Stimulated activated naive CD4-positive, alpha-beta T cell treated with Interleukin-2 at 50 U/mL for 16 hours (primary cell): ENCODE measurements at places on chromosomes 4 and X.

DNA sequence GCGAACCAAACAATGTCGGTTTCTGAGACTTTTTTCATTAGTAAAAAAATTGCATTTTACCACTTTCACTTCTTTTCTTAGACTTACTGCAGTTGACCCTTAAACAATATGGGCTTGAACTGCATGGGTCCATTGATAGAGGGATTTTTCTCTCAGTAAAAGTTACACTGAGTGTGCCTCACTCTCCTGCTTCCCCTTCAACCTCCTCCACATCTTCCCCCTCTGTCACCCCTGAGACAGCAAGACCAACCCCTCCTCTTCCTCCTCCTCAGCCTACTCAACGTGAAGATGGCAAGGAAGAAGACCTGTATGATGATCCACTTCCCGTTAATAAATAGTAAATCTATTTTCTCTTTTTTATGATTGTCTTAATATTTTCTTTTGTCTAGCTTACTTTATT lies 43.4 kb downstream of the TEC start:
- DNase-seq = no peak

DNA sequence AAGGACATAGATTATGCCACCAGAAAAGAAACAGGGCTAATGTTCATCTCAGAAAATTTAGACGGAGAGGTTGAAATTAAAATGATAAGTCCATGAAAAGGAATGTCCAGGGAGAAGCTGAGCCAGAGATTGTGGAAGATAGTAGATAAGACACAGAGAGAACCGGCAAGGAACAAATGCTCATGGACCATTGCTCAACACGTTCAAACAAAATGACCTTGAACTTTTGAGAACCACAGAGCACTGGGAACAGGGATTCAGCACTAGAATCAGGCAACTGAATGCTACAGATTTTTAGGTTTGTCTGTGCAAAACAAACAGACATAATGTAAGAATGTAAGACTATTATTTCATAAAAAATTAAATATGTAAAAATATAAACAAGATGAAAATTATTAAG lies 206.3 kb downstream of the PDGFC start:
- no peak for DNase-seq

GRCh38 chrX:15217161-15217560 lies 52.7 kb downstream of the ASB9 start:
- no peak for DNase-seq

- no peak for DNase-seq
These were observed 142.2 kb downstream of the HS3ST1 start for GRCh38 chr4:11286533-11286932.

DNA sequence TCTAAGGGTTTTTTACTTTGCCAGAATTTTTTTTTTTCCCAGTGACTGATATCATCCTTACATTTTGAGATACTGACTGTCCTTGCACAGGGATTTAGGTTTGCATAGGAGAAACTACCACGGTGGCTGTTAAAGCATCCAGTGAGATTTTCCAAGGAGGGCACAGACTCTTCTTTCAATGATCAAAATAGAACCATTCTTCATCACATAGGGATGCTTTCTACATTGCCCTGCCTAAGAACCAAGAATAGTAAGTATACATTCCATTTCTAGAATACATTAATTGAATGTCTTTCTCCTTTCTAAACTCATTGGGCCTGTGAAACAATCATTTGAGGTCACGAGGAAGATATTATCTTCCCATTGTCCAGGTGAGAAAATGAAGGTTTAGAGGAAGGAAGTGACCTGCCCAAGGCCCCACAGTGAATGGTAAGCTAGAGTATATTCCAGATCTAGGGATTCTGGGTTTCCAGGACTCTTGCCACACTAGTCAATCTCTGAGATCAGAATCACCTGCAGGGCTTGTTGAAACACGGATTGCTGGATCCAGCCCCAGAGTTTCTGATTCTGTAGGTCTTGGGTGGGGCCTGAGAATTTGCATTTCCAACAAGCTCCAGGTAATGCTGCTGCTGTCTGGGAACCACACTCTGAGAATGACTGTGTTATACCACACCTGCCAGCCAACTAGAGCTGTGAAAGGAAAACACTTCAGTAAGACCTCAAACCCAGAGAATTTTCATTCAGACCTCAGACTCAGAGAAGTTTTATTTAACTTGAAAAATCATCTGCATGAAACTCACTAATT lies 17.7 kb upstream of the TMEM154 start:
- DNase-seq = no peak

GRCh38 chrX:118025226-118025625 lies 91.4 kb downstream of the KLHL13 start:
- no peak for DNase-seq

- no peak for DNase-seq
These were observed 317.1 kb downstream of the DCTD start for GRCh38 chr4:182600093-182600492.

- no peak for DNase-seq
These were observed 42.3 kb downstream of the BCOR start for GRCh38 chrX:40055495-40055894.

DNA sequence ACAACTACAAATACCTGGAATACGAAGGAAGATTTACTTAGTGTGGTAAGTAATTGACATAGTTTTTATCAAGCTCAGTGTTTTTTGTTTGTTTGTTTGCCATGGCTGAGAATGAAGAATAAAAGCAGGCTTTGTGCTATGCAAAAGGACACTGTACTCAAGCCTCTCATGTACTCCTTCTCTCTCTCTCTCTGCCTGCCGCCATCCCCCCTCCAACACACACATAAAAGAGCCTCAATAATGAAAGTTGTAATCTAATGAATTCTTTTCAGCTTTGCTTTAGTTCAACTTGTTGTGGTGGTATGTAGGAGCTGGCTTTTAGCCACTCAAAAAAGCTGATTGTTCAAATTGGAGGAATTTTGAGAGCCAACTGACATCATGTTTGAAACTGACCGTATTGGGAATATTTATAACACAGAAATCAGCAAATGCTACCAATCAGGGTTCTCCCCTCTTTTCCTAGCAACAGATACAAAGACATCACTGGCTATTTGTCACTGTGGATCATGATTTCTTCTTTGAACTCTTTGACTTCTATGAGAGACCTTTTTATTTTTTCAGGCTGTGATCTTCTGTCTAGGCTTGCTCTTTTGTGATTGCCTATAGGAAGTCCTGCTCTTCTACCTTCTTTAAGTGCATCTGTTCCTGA lies 1148.8 kb downstream of the RAPGEF2 start:
- no peak for DNase-seq

DNA sequence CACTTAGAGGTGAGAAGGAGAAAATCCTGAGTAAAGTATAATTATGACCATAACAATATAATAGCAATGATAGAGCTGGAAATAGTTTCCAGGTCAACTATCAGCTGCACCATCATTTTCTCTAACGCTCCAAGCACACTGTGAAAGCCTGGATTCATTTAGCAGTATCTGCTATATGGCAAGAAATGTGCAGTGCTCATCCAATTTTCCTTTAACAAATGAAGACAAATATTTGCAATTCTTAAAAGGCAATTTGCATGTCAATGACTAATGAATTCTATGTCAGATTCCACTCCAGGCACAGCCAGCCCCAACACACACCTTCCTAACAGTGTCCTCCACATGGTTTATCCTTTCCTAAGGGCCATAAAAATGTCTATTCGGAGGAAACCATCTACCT lies 12.7 kb downstream of the PRSS12 start:
- no peak for DNase-seq

- DNase-seq = no peak
These were observed 677 bp upstream of the CENPC start for GRCh38 chr4:67546004-67546356.

GRCh38 chrX:9907645-9908387 lies 59.3 kb upstream of the CLDN34 start:
- no peak for DNase-seq

GRCh38 chrX:113390531-113390930 lies 549.9 kb upstream of the AMOT start:
- DNase-seq = no peak

DNA sequence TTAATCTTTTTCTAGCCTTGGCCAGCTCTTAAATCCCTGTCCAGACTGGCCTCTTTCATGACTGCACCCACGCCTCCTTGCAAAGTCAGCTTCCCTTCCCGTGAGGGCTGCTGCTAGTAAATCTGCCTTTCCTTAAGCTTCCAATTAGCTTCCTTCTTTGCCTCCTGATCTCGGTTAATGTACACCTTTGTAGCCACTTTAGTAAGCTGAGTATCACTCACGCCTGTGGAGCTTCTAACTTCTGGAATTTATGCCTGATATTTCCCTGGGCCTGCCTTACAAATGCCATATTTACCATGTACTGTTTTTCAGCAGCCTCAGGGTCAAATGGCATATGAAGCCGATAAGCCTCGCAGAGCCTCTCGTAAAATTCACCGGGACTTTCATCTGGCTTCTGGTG lies 5.1 kb upstream of the UGT8 start:
- DNase-seq = no peak

DNA sequence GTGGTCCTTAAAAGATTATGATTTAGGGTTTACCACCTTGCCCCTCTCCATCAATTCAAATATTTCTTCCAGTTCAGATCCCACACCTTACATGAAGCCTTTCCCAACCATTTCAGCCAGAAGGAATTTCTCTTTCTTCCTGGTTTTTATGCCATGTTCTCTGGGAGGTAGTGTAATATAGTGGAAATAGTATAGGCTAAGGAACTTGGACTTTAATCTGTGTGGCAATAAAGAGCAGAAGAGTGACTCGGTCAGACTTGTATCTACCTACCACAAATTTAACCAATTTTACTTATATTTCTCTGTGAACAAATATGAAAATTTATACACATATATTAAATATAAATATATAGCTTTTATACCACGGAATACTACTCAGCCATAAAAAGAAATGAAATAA lies 18.4 kb upstream of the CISD2 start:
- no peak for DNase-seq

DNA sequence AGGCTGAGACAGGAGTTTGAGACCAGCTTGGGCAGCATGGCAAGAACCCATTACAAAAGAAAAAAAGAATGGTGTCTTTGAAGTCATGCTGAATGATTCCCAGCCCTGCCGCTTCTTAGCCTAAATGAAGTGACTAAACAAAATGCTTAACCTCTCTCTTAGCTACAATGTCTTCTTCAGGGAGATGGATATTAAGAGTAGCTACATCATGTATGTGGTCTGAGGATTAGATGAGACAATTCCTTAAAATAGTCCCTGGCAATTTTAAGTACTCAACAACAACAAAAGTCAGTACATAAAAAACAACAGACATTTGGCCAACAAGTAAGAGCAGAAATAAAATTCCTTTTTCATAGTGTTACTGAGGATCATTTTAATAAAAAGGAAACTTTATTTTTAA lies 64.3 kb upstream of the COX18 start:
- no peak for DNase-seq

DNA sequence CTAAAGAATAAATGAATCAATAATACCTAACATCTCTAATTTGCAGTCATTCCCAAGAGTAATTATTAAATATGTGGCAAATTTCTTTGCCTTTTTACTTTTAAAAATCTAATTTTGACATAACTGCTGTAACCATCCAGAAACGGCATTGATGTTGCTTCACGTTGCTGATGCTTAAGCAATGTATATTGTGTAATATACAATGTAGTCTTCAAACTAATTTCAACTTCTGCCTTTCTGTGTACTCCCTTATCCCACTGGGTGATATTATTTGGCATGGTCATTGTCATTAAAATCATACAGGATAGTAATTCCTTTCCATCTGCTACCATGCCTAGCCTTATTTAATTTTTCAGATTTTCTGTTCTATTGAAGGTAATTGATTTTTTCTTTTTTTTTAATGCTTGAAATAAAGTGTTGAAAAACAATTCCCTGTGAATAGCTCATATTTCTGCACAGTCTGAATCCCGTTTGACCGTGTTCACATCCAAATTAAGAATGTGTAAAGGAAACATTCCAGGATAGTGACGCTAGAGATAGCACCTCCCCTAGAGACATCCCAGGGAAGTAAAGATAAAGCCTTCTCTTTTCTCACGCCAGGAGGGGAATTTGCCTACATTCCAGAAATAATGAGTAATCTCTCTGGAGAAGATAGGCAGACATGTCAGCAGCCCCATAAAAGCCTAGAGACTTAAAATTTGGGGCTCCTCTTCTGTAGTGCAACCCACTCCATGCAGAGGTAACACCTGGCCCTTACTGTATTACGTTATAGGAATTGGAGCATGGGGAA lies 8.6 kb downstream of the FAM200B start:
- DNase-seq = no peak

DNA sequence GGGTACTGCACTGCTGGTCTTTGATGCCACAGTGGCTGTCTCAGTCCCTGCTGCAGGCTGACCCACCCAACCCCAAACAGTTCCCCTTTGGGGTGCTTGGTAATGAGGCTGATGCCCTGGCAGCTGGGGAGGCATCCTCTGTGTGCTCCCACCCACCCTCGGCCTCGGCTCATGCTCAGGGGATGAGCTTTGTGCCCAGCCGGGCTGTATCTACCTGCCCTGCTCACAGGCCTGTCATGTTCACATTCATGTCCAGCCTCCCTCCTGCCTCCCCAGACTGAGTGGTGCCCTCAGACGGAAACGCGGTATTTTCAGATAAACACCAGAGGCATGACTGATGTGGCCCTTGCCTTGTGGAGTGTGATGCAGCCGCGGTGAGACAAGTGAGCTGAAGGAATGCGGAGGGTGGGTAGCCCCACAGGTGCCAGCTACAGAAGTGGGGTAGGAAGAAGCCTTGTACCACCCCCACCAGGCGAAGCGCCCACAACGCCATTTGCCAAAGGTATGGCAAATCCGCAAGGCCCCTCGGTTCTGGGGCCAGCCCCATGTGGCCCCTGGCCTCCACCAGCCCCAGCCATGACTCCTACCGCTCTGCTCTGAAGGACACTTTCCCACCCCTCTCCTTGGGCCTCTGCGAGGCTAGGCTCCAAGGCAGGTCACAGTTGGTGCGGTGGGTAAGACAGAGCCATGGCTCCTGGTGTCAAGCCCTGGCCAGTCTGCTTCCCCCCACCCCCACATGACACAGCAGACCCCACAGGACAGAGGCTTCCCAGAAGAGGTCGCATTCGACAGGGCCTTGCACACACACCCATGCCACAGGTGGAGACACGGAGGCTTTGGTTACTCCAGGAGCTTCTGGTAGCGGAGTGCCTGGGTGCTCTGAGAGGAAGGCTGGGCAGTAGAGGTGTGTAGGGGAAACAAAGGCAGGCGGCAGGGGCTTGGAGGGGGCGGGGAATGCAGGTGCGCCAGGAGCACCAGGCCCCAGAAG lies 1.8 kb upstream of the RENBP start:
- DNase-seq = no peak

DNA sequence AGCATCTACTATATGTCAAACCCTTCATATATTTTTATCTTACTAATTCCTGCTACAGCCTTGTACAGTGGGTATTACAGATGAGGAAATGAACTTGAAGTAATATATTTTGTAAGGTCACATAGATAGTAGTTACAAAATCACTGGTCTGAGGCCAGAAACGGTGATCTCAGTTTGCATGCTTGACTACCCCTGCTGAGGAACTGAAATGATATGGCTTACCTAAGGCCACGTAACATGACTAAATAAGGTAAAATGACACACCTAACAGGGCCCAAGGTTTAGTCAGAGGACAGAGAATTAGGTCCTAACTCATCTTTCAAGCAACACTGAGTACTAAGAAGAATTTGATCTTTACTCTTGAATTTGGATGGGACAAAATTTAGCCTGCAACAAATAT lies 1.5 kb upstream of the COMMD8 start:
- no peak for DNase-seq
